ENCODE measurements at places on chromosomes 7 and 10.

DNA sequence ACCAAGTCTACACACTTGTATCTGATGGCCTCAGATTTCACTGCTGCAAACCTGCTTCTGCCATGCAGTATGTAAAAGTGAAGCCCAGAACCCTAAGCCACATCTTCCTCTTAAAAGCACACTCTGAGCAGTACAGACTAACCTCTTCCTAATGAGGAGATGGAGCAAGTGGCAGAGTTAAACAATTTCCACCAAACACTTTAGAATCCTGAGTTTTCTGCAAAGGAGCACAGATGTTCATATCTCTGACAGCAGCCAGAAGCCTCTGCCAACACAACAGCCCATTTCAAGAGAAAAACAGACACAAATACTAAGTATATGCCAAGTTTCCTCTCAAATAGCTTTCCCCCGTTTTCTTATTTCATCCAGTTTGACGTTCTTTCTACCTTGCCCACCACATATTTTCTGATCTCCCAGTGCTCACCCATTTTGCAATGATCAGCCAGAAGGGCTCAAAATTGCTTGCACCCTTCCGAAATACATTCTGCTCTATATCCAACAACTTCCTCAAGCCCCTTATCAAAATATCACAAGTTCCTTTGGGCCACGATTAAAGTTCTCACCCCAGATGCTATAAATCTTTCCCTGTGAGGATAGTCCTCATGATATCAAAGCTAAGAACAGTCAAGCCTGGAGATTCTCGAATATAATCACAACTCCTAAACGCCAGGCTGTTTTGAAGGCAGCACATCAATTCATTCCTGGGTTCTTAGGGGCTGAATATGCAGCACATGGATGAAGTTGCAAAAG, 27.5 kb downstream of the ELMO1 start:
- no peak for DNase-seq

DNA sequence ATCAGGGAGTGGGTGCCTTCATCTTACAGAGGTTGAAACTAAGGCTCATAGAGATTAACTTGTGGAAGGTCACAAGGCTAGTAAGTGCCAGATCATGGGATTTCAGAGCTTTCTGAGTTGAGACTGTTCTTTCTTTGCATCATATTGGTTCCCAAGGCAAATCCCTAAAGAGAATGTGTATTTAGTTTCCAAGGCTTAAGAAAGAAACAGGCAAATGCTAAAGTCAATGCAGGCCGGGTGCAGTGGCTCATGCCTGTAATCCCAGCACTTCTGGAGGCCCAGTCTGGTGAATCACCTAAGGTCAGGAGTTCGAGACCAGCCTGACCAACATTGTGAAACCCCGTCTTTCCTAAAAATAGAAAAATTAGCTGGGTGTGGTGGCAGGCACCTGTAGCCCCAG, 19.8 kb downstream of the CDK1 start:
- no peak for DNase-seq

DNA sequence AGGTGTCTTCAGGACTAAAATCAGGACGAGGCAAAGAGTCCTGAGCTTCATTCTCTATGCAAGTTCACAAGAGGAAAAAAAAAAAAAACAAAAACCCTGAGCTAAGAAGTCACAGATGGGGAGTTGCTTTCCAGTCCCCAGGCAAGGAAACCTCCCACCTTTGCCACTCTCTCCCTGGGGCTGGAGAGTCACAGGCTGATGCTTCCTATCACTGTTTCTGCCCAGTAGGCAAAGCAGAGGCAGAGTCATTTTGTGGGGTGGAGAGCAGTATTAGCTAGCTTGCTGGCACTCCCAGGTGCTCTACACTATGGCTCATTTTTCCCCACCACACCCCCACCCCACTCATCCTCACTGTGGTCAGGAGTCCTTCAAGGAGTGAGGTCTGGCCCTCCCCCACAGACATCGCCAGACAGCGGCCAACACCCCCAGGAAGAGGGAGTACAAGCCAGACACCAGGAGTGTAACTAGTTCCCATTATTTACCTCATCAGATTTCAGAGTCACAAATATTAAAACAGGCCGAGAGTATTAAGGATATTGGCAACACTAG, 34.6 kb upstream of the UNC5B start:
- no peak for DNase-seq

- DNase-seq = no peak
These were observed 41.8 kb downstream of the NCAPG2 start for GRCh38 chr7:158662610-158663427.

DNA sequence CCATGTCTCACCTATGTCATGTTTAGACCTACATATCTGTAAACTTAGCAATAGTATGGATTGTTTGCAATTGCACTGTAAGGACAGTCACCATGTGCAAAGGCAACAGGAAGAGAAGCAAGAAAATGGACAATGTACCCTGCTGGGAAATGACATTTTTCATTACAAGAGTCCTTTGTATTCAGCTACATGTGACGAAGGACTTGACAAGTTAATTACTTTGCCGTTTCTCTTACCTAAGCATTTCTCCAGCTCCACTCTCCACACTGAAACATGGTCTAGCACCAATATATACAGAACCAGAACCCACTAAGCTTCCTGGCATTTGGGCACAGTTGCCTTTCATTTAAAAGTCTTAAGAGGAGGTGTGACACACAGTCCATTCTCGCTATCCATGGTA, 76.6 kb upstream of the PFKP start:
- DNase-seq = no peak

- no peak for DNase-seq
These were observed 11.2 kb downstream of the SMURF1 start for GRCh38 chr7:99132595-99133321.

DNA sequence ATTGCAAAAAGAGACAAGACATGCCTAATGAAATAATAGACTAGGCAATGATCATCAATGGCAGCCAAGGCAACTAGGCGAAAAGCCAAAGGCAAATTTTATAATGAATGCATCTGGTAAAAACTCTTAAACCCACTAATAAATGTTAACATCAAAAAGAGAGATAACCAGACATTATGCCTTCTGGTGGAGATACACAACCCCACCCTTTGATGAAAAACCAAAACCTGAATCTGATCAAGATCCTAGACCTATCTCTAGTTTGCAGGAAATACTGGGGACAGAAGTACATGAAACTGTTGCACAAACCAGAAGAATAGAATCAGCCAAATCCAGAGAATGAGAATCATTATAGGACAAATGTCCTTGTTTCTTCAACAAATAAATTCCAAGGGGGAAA, 22.0 kb upstream of the GSAP start:
- no peak for DNase-seq

- DNase-seq = no peak
These were observed 200.3 kb downstream of the CACNB2 start for GRCh38 chr10:18340496-18341051.

DNA sequence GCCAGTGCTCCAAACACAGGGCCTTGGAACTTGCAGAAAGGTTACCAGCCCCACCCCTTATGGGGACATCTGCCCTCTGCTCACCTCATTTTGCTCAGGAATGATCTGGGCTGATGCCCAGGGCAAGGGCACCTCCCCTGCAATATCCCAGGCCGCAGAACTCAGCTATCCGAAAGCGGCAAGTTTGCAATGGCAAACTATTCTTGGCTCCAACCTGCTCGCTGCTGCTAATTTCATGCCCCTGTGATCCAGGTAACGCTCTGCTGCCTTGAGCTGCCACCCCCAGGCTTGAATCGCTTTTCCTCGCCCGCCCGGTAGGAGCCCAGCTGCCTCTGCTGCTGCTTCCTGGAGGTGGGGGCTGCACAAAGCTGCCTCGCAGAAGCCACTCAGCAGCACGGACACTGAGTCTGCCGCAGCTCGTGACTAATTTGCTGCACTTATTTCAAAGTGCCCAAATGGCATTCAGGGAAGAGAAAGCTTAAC, 18.2 kb downstream of the SLC29A3 start:
- no peak for DNase-seq

- DNase-seq = no peak
These were observed 109.8 kb downstream of the SH3PXD2A start for GRCh38 chr10:103745341-103746247.

GRCh38 chr7:128954150-128954549, 16.4 kb downstream of the IRF5 start:
- DNase-seq = no peak

DNA sequence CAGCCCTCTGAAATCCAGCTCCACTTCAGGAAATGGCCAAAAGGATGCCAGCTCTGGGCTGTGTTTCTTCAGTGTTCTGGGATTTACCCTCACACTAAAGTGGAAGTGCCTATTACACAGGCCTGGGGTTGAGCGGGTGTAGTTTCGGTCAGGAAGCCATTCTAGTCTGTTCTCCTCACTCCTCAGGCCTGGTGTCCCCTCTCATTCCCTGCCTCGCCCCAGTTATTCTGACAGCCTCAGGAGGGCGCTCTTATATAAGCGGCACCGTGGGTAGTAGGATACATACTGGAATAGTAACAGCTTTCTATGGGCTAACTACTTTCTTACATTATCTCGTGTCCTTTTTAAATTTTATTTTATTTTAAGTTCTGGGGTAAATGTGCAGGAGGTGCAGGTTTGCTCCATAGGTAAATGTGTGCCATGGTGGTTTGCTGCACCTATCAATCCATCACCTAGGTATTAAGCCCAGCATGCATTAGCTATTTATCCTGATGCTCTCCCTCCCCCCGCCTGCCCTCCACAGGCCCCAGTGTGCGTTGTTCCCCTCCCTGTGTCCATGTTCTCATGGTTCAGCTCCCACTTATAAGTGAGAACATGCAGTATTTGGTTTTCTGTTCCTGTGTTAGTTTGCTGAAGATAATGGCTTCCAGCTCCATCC, 12.2 kb upstream of the LGI1 start:
- DNase-seq = no peak

DNA sequence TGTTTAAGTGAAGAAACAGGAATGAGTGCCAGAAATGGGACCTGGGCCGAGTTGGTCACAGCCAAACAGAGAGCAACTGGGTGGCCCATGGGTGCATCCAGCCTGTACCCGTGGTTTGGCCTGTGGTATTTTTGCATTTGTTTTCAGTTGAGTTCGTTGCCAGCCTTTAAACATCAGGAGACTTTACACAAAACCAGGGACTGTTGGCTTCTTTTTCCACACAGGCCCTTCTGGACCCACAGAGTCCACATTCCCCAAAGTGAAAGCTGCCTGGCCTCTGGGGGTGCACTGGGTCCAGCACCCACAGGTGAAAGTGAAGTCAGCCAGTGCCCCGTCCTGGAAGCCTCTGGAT, 54.1 kb upstream of the TNS3 start:
- no peak for DNase-seq

DNA sequence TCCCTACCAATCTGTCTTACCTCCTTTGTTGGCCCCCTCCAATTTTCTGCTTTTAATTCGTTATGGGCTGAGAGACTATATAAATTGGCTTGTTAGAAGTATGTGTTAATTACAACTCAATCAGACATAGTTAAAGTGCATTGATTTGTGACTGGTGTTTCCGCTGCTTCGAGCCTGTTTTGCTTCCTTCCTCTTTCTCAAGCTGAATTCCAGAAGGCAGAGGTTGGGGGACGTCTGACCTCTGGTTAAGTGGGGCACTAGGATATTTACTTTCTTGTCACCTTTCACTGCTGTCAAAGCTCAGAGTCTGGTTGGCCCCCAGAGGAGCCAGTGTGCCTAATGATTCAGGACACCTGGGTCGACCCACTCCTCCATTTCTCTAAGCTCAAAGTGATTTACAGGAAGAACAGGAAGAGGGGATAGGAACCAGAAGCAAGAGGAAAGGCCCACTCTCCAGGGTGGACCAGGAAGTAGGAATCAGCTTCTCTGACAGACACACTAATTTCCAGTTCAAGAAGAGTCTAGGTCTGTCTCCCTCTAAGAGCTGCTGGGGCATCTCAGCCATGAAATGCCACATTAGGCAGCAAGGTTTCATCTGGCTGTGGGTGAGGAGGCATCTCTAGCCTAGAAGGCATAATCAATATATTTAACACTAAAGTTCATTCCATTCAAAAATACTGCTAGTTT, 397.2 kb upstream of the NPVF start:
- DNase-seq = no peak

DNA sequence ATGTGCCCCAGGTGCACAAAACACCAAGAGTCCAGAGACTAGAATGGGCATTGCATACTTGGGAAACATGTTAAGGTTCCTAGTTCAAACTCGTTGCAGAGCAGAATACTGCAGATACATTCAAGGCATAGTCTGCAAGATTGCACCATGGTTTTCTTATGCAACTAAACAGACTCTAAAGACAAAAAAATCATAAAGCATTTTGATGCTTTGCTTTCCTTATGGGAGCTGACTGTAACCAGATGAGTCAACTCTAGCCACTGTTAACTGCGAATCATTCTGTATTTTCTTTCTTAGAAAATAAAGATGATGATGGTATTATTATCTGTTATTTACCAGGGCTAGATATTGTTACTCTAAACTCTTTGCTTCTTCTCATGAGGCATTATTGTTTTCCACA, 19.7 kb downstream of the TRUB1 start:
- no peak for DNase-seq

DNA sequence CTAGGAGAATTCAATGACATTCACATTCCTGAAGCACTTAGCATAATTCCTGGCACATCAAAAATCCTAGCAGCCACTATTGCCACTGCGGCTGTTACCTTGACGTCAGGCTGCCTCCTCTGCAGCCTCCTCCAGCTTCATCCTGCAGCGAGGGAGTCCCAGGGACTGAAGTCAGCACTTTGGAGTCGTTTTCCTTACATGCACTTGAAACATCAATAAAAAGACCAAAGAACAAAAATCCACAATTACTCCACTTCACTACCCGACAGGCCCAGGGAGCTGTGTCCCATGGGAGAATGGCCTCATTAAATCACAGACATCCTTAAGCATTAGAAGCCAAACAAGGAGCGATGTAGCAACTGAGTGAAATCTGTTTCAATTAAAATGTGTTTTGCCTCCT, 48.6 kb upstream of the NANOS1 start:
- DNase-seq = no peak

DNA sequence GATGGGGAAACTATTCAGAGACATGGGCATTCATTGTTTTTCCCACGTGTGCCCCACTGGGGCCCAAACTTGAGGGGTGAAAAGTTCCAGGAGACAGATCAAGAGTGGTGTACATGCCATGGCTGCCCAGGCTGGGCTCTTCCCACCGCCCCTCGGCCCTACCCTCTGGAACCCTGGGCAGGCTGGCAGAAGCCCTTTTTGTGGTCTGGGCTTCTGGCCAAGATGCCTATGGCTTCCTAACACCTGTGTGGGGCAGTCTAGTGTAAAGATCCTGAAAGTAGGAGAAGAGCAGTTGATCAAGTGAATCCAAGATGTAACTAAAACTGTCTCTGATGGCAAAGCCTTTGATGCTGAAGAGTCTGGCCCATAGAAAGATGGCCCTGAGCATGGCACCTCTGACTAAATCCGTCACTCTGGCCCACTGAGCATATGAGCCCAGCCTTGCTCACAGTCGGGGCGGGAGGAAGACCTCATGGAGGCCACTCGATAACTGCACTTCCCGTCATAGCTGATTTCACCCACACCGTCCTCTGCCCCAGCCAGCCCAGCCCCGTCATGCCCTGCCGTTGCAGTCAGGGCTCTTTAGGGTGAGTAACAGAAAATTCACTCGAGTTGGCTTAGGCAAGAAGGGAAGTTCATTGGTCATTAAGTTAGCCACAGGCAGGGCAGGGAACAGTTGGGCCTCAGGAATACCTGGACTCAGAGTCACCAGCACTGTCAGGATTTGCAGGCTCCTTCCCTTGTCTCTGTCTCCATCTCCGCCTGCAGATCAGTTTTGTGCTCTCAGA, 37.9 kb upstream of the MTPAP start:
- DNase-seq = no peak
